ENCODE measurements at places on chromosomes 5 and 9.

DNA sequence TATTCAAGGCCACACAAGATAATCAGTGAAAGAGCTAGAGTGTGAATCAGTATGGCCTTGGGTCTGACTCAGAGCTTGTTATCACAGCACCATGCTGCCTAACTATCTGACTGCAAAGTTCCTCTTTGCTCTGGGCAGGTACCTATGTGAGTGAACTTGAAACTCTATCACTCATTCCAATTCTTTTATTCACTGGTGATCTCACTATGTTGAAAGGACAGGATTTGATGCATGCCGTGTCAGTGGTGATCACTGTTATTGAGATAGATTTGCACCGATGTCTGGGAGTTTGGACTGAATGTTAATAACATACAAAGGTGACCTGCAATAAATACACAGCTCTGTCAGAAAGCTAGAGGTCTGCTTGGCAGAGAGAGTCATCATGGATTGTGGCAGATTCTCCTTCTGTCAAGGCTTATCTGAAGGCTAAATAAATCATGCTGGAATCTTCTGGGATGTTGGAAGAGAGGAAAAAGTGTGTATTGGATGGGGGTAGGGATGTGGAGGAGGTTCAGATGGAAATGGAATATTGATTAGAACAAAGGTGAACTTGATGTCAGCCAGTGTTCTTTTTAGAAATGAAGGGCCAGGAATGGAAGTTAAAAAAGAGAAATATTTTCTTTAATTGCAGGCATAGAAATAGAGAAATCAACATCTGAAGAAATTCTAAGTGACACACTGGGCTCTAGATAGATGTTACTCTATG lies 91.8 kb upstream of the TNC start:
- DNase-seq: no peak

- DNase-seq: no peak
These were observed 191.5 kb upstream of the GDNF start for GRCh38 chr5:38031304-38031703.

GRCh38 chr9:35229066-35229778 lies 67.4 kb downstream of the UNC13B start:
- no peak for DNase-seq

DNA sequence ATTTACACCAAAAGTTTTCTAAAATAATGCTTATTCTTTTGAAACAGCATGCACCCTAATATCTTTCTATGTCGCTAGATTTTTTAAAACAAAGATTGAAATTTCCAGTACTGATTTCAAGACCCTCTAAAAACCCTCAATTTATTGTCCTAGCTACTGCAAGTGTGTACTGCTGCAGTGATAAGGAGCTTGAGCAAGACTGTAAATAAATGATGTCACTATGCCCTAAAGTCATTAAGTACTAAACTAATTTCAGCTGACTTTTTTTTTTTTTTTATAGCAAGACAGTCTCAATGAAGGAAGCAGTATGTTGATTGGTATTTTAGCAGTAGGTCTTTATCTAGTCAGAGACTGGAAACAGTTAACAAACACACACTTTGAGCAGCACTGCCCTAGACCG lies 12.2 kb upstream of the MIER3 start:
- no peak for DNase-seq

- no peak for DNase-seq
These were observed 6.0 kb downstream of the SLC46A2 start for GRCh38 chr9:112884721-112885120.

DNA sequence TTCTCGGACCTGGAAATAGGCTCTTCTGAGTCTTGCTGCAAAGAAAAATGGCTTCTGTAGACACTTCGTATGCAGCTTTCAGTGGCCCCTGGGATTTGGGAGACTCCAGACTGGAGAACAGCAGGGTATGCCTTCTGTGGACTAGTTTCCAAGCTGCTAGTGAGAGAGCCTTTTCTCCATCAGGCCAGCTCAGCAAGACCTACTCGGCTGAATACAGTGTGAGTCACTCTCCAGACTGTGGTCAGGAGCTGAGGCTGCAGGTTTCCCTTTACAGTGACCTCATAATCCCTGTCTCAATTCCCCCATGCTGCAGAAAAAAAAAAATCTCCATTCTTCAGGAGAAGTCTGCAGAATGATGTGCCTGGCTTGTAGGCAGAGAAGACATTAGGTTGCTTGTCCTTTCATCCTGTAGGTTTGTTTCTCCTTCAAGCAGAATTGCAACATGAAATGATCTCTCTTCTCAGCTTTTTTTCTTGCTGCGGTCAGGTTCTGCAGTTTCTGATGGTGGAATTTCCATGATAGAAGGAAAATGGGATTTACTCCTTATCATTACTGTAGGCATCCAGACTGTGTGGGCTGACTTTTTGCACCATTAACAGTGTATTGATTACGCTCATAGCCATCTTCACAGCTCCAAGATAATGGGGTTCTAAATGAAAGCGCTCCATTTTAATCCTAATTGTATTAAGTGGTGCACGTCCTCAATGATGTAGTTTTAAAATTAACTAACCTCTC lies 78.3 kb upstream of the TNFSF8 start:
- DNase-seq: no peak

DNA sequence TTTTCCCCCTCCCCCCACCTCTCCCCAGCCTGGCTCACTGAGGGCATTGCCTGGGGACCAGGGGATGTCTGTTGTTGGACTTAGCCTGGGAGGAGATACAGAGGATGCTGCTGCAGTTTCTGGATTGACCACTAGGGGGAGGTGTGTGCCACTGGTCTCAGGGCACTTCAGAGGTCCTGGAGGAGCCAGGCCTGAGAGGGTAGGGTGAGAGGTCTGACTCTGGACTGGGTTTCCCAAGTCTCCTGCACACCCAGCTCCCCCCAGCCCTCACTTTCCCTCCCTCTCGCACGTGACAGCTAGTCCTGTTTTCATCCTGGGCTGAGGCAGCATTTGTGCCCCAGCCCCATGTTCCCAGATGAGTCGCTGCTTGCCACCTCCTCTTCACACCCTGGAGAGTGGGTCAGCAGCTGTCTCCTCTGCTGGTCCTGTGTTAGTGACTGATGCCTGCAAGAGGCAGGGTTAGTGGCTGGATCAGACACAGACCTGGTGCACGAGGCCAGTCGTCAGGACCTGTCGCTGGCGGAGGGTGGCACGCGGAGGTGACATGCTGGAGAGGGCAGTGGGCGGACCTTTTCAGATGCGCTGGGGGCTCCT lies 4.4 kb downstream of the IL3 start:
- peak; percentile 76 for DNase-seq

DNA sequence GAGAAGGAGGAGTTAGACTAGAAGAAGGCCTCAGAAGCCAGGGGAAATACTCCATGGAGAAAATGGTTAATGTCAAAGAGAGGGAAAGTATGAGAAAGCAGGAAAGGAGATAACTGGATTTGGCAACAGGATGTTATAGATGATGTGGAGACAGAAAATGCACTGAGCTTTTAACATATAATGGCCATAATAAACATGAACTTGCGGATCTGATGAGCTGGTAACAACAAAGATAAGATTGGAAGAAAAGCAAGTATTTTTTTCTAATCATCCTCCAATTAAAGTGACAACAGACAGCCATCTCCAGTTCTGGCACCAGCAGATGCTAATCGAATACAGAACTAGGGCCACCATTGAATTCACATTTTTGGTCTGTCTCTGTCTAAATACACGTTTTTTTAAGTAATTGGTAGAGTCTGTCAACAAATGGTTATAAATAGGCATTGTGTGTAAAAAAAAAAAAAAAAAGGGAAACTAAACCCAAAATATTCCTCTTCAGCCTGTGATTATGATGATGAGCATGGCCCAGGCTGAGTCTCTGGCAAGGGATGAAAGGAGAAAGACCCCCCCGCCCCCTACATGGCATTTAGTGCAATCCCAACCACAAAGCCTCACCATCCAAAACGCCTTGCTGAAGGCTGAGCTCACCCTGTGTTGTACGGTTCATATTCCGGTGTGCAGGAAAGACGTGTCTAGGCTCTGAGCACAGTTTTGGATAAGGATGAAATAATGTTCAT lies 149.5 kb upstream of the LHFPL2 start:
- DNase-seq: no peak

DNA sequence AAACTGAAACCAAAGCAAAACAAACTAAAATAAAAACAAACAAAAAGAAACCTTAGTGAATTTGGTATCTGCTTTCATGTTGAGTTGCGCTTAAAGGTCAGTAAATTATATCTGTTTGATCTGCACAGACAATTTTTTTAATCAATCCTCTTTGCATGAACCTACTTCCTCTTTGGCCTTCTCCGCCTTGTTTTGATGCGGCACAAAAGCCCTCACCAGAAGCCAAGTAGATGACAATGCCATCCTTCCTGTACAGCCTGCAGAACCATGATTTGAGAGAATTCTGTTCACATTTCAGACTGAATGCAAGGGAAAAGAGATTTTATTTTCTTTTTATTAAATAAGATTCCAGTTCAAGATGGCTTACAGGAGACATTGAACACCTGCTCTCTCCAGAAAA lies 473.6 kb upstream of the FTMT start:
- no peak for DNase-seq

- no peak for DNase-seq
These were observed 278.0 kb downstream of the ADAMTS6 start for GRCh38 chr5:65203746-65204145.

- peak; percentile 31 for DNase-seq
These were observed 1.9 kb downstream of the SPTAN1 start for GRCh38 chr9:128554155-128554862.

GRCh38 chr9:104820336-104820735 lies 56.4 kb downstream of the NIPSNAP3B start:
- DNase-seq: no peak

DNA sequence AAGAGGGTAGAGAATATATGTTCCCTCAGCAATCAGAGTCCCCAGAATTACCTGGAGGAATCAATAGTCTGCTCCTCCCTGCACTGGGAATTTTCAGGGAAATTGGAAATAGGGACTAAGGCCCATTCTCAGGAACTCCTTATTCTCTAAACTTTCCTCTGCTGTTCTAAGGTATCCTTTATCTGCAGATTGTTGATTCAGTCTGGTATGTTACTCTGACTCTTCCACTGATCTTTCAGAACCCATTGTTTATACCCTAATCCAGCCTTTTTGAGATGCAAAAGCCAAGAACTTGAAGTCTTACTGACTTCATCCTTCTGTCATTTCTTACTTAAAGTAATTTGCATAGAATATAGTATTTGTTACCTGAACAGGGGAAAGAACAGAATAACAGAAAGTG lies 143.5 kb upstream of the PPP1R2B start:
- no peak for DNase-seq

- no peak for DNase-seq
These were observed 97.5 kb downstream of the MRPS27 start for GRCh38 chr5:72222521-72222920.

DNA sequence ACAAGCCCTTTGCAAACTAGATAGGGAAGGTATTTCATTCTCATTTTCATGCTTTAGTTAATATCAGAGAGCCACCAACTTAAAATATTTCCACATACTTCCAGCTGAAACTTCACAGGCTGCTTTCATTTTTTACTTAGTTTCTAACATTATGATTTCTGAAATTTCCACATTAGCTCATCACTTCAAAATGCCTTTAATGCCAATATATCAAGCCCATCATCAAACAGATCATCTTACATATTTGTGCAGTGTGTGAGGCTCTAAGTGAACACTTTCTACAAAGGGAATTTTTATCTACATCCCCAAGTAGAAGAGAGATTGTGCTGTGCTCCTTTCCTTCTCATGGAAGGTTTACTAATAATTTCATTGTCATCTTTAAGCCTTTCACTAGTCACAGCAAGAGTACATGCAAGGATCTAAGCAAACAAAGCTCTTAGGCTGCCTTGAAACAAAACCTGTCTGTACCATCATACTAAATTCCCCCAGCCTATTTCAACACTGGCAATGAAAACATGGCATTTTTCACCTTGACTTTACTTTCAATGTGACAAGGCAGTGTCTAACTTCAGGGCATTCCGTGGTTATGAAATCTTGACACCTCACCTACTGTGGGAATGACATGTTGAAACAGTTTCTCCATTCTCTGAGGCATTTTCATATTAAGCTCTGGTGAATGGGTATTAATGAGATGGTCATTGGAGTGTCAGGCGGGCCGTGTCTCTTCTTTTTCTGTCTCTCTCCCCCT lies 45.4 kb downstream of the PPP2R2B start:
- DNase-seq: no peak

DNA sequence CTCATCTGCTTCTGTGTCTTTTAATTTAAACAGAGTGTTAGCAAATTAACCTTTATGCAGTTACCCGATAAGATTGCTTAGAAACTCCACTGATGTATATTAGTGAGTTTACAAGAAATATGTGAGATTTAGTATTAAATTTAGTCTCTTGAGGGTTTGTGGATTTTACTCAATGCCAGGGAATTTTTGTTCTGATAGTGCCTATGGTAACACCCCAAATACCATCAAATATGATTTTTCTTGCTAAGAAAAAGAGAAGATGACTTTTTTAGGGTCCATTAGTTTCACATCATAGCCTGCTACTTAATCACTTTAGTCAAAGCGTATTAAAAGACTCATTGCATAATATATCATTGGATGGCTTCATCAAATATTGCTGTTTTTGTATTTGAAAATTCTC lies 224.9 kb downstream of the PCSK5 start:
- no peak for DNase-seq

DNA sequence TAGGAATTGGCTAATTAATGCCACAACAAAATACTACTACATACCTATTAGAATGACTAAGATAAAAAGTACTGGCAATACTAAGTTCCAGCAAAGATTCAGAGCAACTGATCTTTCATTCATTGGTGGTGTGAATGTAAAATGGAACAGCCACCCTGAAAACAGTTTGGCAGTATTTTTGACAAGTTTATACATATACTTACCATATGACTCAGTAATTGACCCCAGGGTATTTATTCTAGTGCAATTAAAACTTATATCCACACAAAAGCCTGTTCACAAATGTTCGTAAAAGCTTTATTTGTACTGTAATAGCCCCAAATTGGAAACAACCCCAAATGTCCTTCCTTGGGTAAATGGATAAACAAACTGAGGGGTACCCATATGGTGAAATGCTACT lies 270.8 kb upstream of the ACTBL2 start:
- no peak for DNase-seq

DNA sequence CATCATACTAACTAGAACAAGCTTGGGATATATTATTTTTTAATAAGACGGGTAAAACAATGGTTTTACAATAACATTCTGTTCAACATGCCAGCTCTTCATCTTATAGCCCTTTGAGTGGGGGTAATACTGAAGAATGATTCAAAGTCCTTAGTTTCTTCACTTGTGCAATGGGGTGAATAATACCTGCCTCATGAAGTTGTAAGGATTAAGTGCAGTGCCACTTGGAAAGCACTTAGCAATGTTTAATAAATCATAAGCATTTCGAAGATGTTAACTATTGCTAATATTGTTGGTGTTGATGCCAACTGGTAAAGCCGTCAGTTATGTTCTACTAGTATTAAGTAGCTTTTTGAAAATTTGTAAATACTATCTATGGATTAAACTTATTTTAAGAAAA lies 38.0 kb downstream of the TNPO1 start:
- DNase-seq: no peak

- no peak for DNase-seq
These were observed 224.2 kb downstream of the NPR3 start for GRCh38 chr5:32935283-32935682.

DNA sequence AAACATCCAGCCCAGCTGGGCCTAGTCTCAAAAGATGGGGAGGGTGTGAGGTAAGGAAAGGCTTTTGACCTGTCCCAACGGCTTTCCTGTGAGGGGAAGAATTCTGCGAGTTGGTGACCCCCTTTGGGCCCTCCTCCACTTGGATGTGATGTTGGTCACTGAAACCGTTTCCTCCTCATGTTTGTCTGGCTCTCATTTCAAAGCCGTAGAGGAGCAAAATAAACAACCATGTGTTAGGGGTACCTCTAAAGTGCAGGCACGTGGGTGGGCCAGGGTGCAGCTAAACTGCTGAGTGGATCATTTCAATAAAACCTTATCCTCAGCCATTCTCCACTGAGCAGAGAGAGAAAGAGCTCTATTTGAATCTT lies 84.3 kb upstream of the MELK start:
- no peak for DNase-seq

- DNase-seq: no peak
These were observed 489.3 kb upstream of the RORB start for GRCh38 chr9:74007833-74008232.
